ENCODE measurements at places on chromosomes 6 and 20. TPM values are rescaled to one million over a fixed set of nuclear protein-coding genes. Genes with fewer than 3 reads are reported as not detected.
A peak's percentile ranks its signal among the peaks of the same experiment; 100 is the strongest.

NNAT gene
- 436 TPM for polyA plus RNA-seq

DNA sequence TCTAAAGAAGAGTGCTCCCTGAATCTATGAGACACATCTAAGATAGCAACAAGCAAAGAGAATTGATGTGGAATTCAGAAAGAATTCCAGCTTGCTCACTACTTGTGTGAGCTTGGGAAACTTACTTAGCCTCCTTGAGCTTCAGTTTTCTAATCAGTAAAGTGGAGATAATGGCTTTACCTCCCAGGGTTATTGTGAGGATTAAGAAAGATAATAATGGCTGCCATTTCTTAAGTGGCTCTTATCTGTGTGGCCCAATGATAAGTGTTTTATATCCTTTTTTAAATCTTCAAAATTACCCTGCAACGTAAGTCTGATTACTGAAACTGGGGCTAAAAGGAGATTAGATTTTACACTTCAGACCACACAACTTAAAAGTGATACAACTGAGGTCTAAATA, 418.5 kb downstream of the LMBRD1 start:
- DNase-seq, result no peak

MLIP gene
- polyA plus RNA-seq, result 74.8 TPM

DNA sequence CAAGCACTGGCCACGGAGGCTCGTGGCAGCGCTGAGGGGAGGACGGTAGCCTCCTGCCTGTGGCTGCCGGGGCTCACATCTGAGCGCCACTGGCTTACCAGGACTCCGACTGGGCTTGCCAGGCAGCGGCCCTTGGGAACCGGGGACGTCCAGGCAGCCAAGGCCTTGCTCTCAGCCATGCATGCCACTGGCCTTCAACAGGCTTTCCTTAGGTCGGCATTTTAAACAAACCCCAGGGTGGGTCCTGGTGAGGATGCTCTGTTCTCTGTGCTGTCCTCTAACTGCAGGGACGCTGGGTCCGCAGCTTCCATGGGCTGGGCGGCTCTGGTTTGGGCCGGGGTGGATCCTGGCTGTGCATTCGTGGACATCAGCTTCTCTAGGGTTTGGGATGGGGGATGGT, 59.1 kb upstream of the BHLHE23 start:
- no peak for DNase-seq

E2F3 gene
- polyA plus RNA-seq, result 10.8 TPM

GRCh38 chr6:106556368-106556960, 72.8 kb downstream of the RTN4IP1 start:
- no peak for DNase-seq

GRCh38 chr20:40959325-40960092, 69.1 kb upstream of the TOP1 start:
- no peak for DNase-seq

DNA sequence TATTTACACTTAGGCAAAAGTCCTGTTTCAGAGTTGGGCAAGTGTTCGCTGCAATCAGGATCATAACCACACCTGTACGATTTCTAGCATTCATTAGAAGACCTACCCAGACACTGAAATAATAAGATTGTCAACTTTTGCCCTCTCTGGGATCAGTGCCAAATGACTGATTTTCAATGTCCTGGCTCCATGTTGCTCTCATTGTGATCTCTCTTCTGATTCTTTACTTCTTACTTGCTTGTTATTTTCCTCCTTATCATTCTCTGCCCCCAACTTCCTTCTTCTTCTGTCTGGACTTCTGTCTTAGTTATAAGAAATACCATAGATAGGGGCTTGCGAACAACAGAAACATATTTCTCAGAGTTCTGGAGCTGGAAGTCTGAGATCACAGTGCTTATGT, 94.4 kb upstream of the BMP2 start:
- DNase-seq, result no peak

- DNase-seq, result peak; percentile 81
Measured at GRCh38 chr20:50192364-50193198, 2.0 kb downstream of the CEBPB start.

GRCh38 chr6:109322825-109323224, 59.4 kb downstream of the CD164 start:
- DNase-seq, result no peak

- no peak for DNase-seq
Measured at GRCh38 chr6:1960486-1961142, 284.8 kb downstream of the GMDS start.

- no peak for DNase-seq
Measured at GRCh38 chr6:166351715-166352285, 9.5 kb upstream of the SFT2D1 start.

- DNase-seq, result peak; percentile 7
Measured at GRCh38 chr6:71887006-71887743, 825 bp downstream of the RIMS1 start.

CRISP3 gene
- 0.09 TPM for polyA plus RNA-seq

- no peak for DNase-seq
Measured at GRCh38 chr6:34585512-34586061, 29.5 kb upstream of the SPDEF start.

PRPH2 gene
- 6.7 TPM for polyA plus RNA-seq

Measured in muscle of back (tissue), 13 donors.